ENCODE measurements at places on chromosomes 16 and 17.

GRCh38 chr17:2853283-2854142 is 57.3 kb downstream of the RAP1GAP2 start:
- DNase-seq = peak; percentile 76

DNA sequence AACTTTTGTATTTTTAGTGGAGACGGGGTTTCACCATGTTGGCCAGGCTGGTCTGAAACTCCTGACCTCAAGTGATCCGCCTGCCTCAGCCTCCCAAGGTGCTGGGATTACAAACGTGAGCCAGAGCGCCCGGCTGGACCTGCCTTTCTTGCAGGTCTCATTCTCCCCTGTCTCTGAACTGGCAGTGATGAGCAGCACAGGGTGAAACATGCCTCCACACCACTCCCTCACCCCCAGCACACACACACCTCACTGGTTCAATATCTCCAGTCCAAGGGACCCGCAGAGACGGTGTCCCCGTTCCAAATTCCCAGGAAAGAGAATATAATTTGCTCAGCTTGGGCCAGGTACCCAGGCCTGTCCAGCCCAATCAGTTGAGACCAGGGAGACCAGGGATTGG is 23.3 kb downstream of the SLC5A11 start:
- DNase-seq = no peak

DNA sequence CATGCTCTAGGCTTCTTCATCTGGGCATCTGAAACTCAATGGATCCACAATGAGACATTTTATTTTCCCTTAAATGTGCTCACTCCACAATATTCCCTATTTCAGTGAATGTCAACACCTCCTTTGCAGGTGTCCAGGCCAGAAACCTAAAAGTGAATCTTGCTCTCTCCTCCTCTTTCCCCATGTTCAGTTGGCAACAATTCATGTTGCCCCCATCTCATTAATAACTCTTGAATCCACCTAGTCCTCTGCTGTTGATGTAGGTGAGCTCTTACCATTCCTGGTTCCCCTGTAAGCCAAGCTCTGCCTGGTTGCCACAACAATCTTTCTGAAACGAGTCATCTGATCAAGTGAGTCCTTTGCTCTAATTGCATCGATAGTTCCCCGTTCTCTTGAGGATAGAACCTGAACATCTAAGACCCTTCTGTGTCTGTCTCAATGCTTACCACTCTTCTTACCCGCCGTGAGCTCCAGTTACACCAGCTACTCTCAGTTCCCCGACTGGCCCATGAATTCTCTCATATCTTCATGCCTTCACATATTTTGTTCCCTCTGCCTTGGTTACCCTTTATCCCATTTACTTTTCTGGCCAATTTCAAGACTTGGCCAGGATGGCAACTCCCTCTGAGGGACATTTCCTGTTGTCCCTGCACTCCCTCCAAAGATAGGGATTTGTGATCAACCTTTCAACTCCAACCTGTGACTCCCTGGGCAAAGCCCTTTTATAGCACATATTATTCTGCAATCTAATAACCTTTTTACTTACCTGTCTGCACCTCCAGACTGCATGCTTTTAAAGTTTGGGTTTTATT is 35.9 kb downstream of the HLF start:
- DNase-seq = no peak

GRCh38 chr16:49967012-49967559 is 57.9 kb upstream of the CNEP1R1 start:
- DNase-seq = no peak

DNA sequence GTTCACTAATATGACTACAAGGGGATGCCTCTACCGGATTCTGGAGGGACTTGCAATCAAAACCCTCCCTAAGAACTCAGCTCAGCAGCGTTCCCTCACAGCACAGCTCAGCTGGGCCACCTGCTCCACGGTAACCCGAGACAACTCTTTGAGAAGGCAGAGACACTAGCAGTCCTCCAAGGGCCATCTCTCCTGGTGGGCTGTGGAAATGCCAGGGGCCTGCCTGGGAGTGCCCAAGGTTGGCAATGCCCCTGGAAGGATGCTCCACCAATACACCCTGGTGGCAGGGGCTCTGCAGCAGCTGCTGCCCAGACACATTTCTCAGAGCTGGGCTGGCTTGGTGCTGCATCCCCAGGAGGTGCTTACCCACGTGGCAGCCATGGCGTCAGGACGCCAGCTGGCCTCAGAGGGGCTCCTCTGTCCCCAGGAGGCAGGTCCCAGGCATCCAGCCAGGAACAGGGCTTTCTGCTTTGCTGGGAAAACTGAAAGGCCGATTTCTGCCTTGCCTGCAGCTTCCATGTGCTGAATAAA is 16.5 kb downstream of the CDIP1 start:
- peak; percentile 62 for DNase-seq

DNA sequence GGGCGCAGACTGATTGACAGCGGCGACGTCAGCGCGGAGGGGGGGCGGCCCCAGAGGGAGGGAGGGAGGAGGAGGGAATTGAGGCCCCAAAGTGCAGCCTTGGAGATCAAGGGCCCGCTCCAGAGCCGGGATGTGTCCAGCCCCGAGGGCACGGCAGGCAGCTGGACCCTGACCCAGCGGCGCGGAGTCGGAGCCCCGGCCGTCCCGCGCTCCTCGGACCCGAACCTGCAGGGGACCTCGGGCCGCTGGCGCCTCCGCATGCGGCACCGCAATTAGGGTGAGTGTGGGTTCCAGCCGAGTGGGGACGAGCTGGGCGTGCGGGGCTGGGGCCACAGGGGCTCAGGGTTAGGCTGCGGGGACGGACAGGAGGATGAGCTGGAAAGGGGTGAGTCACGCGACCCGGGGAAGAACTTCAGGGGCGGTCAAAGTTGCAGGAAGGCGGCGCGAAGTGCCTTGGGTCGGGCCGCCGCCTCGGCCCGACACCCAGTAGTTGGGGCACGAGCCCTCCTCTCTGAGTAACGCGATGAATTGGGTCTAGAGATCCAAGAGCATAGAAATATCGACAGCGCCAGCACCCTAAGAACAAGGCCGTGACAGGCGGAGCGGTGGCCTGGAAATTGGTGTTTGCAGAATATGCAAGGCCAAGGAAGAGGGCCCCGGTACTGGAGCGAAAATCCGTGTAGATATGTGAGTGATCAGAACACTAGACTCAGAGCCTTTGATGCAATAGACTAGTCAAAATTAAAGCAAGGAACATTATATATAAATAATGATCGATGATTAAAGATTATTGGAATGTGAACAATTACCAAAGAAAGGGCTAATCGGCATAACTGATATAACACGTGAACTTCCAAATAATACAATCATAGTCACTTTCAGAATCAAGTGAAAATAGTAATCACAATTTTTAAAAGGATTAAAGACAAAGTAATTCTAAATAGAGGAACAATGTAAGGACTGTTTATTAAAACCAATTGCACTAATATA is at the start of gene TBX4:
Gene TBX4, plus strand, starts transcription at position 122 of the 990 bp plus-strand sequence. CDS start 4,069 bp downstream, outside the sequence.
- no peak for DNase-seq

DNA sequence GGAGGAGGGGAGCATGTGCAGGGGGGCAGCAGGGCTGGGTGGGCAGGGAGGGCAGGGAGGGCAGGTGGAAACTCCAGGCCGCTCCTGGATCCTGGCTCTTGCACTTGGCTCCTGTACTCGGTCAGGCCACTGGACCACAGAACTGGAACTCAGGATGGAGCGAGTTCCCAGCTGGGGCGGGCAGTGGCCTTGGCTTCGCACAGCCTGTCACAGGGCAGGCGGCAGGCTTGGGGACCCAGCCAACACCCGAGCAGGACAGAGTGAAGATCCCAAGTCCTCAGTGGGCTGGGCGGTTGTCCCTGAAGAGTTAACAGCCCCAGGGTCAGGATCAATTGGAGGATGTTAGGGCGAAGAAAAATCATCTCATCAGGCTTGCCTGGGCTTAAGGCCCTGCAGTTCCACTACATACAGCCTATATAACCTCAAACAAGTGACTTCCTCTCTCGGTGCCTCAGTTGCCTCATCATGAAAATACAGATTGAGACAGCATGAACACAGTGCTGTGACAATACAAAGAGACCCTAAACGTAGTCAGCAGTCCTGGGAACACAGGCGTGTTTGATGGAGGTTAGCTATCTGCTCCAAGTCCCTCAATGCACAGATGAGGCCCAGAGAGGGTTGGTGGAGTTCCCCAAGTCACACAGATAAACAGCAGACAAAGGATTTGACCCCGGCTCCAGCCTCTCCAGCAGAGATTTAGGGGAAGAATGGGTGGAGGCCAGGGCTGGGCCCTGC is 21.9 kb downstream of the ZNF423 start:
- DNase-seq = no peak

- DNase-seq = no peak
Observed at GRCh38 chr17:60579090-60579489, 20.9 kb upstream of the PPM1D start.

GRCh38 chr17:82324566-82325285 is 7.3 kb upstream of the CD7 start:
- DNase-seq = no peak

DNA sequence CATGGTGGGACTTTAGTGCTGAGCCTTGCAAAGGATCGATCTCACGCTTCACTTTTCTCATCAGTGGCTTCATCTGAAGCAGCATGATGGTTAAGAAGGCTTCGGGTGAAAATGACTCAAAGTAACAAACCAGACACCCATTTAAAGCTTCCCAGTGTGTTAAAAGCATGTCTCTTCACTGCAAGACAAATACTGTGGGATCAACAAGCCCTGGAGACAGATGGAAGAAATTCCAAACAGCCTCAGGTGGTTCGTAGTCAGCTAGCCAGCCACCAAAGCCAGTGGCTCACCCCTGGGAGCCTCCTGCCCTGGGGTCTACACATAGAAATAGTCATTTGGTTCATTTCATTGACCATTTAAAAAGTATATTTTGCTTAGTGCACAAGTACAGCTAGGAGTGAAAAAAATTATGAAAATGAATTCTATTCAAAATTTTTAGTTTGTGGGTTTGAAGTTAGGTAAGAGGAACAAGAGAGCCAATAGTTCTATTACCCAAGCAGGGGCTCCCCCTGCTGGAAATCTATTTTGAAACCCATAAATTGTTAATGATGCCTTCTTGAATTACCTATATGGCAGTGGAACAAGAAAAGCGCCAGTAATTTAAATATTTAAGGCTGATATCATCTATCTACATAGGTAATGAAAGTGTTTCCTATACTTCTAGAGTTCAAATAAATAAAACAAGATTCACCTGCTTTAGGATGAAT is 51.6 kb downstream of the PMP22 start:
- no peak for DNase-seq

DNA sequence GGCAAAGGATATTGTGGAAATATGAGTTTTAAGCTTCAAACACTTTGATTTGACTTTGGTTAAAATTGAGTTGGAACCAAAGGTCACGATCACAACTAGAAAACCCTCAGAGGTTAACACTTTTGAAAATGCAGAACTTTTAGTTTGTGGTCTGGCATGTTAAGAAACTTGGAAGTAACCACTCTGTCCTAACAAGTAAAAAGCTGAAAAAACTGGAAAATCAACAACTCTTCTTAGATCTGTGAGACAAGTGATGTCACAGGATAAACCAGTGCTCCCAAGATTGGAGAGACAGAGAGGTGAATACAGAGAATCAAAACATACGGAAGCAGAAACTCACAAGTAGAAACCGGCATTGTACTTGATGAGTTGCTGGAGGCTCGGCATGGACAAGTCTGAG is 17.4 kb downstream of the MFSD6L start:
- DNase-seq = no peak

DNA sequence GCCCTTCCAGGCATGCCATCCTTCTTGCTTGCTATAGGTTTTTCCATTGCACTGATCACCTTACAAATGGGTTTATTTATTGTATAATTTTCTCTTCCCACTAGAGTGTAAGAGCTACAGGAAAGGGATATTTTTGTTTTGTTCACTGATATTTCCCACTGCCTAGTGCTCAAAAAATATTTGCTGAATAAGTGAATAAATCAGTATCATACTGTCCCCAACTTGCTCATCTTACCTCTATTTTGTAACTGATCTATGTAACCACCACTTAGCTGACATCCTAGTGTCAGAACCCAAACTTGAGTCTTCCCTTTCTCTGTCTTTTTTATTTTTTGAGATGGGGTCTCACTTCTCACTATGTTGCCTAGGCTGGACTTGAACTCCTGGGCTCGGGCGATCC is 87.6 kb upstream of the TBC1D3K start:
- no peak for DNase-seq

- DNase-seq = no peak
Observed at GRCh38 chr17:67442787-67443624, 65.9 kb downstream of the PITPNC1 start.

GRCh38 chr16:30084816-30085159 is 6.9 kb downstream of the TBX6 start:
- DNase-seq = no peak
